Sigmoid colon (tissue), 7 donors: ENCODE measurements at places on chromosomes 1 and 21. TPM values are rescaled to one million over a fixed set of nuclear protein-coding genes. Genes with fewer than 3 reads are reported as not detected.

DNA sequence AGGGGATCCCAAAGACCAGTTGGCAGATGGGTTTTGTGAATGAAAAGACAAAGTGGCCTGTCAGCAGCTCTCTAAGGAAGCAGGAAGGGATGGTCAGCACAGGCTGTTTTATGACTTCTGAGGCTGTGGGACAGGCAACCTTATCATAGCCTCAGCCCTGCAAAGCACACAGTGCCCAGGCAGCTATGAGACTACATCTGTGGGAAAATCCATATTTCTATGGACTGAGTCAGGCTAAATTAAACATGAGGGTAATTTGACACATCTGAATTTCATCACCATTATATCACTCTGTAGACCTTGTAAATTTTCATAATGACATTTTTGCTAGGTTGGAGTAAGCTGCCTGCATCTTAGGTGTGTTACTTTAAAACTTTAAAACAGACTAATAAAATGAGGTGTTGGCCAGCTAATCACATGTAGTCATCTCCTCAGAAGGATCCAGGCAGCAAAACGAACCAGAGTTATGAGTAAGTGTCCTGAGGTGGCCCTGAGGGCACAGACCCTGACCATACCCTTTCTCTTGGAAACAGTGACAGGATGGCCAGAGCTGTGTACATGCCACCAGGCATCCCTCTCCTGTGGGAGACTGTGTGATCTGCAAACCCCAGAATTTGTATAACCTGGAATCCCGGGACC is 14.6 kb downstream of the NGF start:
- no peaks in the 10 kb centered on the region for H3K36me3 ChIP-seq
- no peak for DNase-seq
- no peaks in the 10 kb centered on the region for H3K4me1 ChIP-seq
- H3K4me3 ChIP-seq = no peak overlapping the region
- H3K27ac ChIP-seq = no peak overlapping the region

DNA sequence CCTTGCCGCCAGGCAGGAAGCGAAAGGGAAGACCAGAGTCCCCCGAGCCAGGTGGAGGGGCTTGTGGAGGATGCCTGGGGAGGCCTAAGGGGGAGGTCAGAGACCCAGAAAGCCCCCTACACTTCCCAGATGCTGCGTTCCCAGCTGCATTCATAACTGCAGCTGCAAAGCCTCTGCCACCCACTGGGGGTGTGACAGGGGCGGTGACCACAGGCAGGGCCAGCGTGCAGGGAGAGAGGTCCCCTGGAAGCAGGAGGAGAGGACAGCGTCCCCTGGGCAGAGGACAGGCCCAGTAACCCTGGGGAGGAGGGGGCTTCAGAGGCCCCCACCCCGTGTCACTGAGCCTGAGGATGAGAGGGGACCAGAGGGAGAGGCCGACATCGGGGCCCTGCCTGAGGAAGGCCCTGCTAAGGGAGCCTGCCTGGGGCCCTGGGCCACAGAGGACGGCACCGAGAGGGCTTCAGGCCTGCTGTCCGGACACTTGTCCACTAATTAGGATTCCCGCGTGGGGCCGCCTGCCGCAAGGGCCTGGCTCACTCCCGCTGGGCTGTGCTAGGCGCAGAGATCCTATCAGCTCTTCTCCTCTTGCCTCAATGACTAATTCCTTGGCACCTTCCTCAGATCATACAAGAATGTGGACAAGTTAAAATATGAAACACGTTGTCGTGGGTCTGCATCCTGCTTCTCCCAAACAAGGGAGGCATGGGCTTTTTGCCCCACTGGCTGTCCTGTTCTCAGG is 49.1 kb upstream of the CCDC27 start:
- no peak overlapping the region for H3K4me3 ChIP-seq
- H3K27me3 ChIP-seq = peaks cover 31% of the 10 kb centered on the region
- no peaks in the 10 kb centered on the region for H3K36me3 ChIP-seq
- no peak for DNase-seq
- H3K4me1 ChIP-seq = no peaks in the 10 kb centered on the region
- no peak overlapping the region for H3K27ac ChIP-seq

GRCh38 chr1:208977638-208978256 is 605.8 kb upstream of the CAMK1G start:
- no peak for DNase-seq
- H3K4me1 ChIP-seq = no peaks in the 10 kb centered on the region
- H3K27me3 ChIP-seq = no peaks in the 10 kb centered on the region
- H3K4me3 ChIP-seq = no peak overlapping the region

Gene THEM5
- total RNA-seq = not detected

- H3K4me3 ChIP-seq = no peak overlapping the region
- DNase-seq = no peak
- no peaks in the 10 kb centered on the region for H3K27me3 ChIP-seq
- peaks cover 100% of the 10 kb centered on the region for H3K36me3 ChIP-seq
Measured at GRCh38 chr1:19101244-19101643, 108.8 kb downstream of the UBR4 start.

Gene PATJ
- total RNA-seq = 21.3 TPM

- H3K36me3 ChIP-seq = no peaks in the 10 kb centered on the region
- no peaks in the 10 kb centered on the region for H3K4me1 ChIP-seq
- DNase-seq = peak; percentile 44
- H3K27me3 ChIP-seq = peaks cover 24% of the 10 kb centered on the region
- H3K27ac ChIP-seq = no peak overlapping the region
Measured at GRCh38 chr1:30406996-30407864, 316.2 kb downstream of the MATN1 start.

- no peak overlapping the region for H3K4me3 ChIP-seq
- H3K27me3 ChIP-seq = no peaks in the 10 kb centered on the region
- no peak overlapping the region for H3K27ac ChIP-seq
- H3K36me3 ChIP-seq = no peaks in the 10 kb centered on the region
Measured at GRCh38 chr1:241660424-241660972, 8.4 kb downstream of the WDR64 start.

- no peaks in the 10 kb centered on the region for H3K36me3 ChIP-seq
- H3K27me3 ChIP-seq = no peaks in the 10 kb centered on the region
- no peak overlapping the region for H3K27ac ChIP-seq
Measured at GRCh38 chr1:178311164-178311563, 185.6 kb downstream of the CLEC20A start.
